ENCODE measurements at places on chromosomes 7 and 10.

- no peak for DNase-seq
Observed at GRCh38 chr10:61385231-61386001, 67.8 kb downstream of the TMEM26 start.

DNA sequence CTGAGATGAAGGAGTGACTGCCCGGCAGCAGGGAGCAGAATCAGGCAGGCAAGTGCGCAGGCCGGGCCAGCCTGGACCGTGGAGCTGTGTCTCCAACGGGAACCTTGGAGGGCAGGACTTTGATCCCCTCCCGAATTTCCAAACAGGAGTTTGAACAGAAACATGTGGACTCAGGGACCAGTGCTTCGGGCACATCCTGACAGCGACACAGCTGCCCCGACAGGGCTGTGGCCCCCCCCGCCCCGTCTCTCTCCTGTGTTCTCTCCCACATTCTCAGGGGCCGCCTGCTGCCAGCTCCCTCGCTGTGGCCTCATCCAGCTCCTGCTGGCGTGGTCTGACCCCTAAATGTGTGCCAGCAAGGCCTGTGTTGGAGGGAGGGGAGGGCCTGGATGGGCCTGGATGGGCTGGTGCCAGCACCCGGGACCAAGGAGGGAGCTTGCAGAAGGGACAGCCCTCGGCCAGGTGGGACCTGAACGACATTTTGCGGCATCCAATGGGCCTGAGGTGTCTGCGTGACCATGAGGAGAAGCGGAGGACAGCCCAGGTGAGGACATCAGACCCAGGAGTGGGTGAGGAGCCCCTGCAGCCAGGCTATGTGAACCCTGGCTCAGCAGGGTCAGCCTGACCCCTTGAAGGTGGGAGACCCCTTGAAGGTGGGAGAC lies 222.9 kb downstream of the DNAJB6 start:
- no peak for DNase-seq

DNA sequence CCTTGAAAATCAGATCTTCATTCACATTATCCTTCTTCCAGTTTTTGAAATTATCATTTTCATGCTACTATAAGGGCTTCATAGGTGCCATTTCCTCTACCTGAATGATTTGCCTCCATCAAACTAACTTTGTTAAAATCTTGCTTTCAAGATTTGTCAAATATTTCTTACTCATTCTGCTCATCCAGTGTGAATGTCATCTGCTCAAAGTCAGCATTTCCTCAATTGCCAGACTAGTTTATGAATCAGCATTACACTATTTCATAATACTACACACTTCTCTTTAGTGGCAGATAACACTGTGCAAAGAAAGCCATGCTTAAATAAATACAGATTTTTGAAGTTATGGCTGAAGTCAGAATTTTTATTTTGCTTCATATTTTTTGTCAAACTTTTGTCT lies 21.3 kb upstream of the LIPF start:
- no peak for DNase-seq

DNA sequence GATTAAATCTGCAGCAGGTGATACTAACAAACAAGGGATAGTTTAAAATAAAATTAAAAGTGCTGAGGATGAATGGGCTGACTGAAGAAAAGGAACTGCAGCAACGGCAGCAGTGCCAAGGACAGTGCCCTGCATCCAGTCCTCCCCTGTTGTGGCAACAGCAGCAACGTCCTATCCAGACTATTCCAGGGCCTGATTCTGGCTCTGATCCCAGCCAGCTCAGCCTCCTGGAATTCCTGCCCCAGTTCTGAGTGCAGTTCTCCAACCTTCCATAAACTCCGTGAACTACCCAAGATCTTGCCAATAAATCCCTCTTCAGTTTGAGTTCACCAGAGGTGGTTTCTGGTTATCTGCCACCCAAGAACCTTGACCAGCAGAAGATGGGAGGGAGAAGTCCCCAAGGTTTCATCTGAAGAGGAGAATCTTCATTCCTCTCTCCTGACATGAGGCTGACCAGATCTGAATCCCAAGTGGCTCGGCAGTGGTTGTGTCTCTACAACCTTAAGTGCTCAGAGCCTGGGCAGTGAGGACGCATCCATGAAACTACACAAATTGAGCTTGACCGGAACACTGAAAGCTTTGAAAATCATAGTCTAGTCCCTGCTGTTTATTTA lies 115.8 kb downstream of the SORBS1 start:
- DNase-seq, result no peak

All from NCI-H187 treated with DMSO at 0.1 percent for 48 hours (cell line).